ENCODE measurements at places on chromosomes 5 and 9. TPM values are rescaled to one million over a fixed set of nuclear protein-coding genes. Genes with fewer than 3 reads are reported as not detected.

GRCh38 chr5:35015063-35015462, 32.7 kb downstream of the AGXT2 start:
- no peak overlapping the region for H3K27ac ChIP-seq
- no peak overlapping the region for H3K4me3 ChIP-seq
- H3K36me3 ChIP-seq: peaks cover 1% of the 10 kb centered on the region
- DNase-seq: no peak

- H3K4me1 ChIP-seq: no peaks in the 10 kb centered on the region
- no peak overlapping the region for H3K27ac ChIP-seq
- H3K27me3 ChIP-seq: peaks cover 8% of the 10 kb centered on the region
- H3K36me3 ChIP-seq: no peaks in the 10 kb centered on the region
Measured at GRCh38 chr9:122134822-122135528, 24.6 kb downstream of the NDUFA8 start.

The HBEGF gene
- 12.5 TPM for total RNA-seq

The AQP7 gene
- total RNA-seq: not detected

The RMND5B gene
- total RNA-seq: 24.1 TPM
